ENCODE measurements at places on chromosomes 6 and 20.
A peak's percentile ranks its signal among the peaks of the same experiment; 100 is the strongest.

DNA sequence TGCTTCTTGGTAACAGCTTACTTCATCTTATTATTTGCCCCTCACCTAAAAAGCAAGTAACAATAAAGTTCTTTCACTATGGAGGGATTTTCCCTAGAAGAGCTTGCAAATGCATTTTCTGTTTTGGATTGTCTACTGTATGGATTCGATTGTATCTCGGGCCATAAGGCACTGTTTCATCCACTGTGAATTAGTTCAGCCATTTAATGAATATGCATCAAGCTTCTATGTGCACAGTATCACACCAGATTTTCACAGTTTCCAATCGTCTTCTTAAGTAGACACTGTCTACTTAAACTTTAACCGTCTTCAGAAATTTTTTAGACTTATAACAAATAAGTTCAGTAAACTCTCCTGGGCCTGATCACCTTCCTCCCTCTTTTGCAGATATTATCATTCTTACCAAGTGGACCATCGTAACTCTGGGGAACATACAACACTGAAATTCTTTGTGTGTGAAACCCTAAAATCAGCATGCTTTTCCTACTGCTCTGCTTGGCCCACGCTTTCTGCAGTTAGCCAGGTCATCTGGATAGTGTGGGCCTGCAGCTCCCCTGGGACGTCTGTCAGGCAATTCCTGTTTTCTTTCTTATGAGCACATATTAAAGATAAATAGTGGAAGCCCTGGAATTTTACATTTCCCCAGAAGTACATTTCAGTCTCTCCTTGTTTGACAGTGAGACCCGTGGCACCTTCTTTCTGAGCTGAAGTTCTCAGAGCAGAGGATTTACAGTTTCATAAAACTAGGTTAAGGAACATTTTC lies 136.5 kb upstream of the PDE10A start:
- DNase-seq, result no peak

- DNase-seq, result no peak
Measured at GRCh38 chr20:63495167-63495720, 3.6 kb downstream of the EEF1A2 start.

DNA sequence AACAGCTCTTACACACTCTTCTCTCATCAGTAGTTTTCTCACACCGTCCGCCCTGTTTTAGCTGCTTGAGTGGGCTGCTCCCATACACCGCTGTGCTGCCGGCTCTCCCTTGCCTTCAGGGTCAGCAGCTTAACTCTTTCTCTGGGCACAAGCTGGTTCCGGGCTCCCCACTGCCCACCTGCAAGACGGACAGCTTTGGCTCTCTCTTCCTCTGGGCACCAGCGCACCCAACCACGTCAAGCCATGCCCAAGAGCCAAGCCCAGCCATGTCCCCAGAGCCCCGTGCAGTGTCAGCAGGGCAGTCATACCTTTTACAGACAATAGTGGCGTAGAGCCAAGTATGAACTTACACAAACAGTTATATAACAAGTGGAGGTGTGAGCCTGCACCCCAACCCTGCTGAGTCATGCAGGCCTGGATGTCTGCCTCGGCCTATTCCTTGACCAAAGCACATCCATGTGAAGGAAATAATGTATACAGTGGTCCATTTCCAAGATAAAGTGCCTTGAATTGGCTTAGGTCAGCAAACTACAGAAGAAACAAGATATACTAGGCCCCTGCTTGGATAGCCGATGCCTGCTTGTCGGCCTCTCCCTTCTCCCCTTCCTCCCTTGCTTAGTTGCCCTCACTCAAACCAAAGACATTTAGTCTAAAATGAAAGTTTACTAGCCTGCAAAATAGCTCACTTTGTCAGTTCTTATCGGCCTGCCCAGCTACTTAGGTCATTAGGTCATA lies 89.3 kb downstream of the JPH2 start:
- DNase-seq, result no peak

- no peak for DNase-seq
Measured at GRCh38 chr6:82371799-82372546, 8.4 kb downstream of the TPBG start.

DNA sequence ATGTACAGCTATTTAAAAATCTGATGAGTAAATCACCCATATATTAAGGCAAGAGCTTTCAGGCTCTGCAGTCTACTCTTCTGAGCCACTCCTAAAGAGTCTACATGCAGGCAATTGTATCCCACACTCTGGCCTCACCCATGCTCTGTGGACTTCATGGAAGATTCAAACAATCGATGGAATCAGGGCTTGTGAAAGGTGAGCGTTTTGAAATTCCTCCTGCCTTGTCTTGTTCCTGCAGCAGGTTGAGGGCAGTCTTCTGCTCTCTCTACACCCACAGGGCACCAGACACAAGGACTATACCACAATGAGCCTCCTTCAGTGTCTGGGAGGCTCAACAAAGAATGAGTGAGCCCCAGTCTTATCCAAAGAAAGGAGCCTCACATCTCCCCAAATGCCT lies 51.1 kb downstream of the TBC1D7 start:
- no peak for DNase-seq

- no peak for DNase-seq
Measured at GRCh38 chr6:96792561-96793190, 44.6 kb downstream of the GPR63 start.

DNA sequence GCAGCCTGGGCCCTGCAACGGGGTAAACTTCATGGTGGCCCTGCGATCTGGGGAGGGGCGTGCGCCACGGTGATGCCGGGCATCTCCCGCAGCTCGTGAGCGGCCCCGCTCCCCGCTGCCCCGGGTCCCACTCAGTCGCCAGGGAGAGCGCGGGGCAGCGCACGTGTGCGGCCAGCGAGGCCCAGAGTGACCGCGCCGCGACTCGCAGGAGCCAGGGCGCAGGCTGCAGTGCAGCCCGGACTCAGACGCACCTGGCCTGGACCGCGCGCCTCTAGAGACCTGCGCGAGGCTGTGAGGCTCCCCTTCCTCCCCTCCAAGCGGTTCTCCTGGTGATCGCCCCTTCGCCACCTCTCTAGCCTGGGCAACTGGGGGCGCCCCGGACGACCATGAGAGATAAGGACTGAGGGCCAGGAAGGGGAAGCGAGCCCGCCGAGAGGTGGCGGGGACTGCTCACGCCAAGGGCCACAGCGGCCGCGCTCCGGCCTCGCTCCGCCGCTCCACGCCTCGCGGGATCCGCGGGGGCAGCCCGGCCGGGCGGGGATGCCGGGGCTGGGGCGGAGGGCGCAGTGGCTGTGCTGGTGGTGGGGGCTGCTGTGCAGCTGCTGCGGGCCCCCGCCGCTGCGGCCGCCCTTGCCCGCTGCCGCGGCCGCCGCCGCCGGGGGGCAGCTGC lies 652 bp downstream of the BMP6 start:
- no peak for DNase-seq

DNA sequence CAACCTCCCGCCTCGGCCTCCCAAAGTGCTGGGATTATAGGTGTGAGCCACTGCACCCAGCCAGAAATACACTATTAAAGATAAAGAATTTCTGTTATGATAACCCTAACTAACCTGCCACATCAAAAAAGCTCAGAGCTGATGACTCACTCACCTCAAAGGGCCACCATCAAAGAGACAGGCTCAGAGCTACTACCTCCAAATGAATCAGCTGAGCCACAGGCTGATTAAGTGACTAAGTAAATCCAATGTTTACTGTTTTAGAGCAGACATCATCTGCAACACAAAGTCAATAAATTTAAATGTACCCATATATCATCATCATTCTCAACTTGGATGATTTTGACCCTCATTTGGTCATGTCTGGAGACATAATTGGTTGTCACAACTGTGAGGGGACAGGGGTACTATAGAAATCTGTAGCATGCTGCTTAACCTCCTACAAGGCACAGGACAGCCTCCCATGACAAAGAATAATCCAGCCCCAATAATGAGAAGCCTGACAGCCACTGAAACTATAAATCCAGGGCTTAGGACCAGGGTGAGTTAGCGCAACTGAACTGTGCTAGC lies 106.5 kb downstream of the ATP9A start:
- DNase-seq, result peak; percentile 41

GRCh38 chr6:124203812-124204167 lies 400.1 kb downstream of the NKAIN2 start:
- no peak for DNase-seq

DNA sequence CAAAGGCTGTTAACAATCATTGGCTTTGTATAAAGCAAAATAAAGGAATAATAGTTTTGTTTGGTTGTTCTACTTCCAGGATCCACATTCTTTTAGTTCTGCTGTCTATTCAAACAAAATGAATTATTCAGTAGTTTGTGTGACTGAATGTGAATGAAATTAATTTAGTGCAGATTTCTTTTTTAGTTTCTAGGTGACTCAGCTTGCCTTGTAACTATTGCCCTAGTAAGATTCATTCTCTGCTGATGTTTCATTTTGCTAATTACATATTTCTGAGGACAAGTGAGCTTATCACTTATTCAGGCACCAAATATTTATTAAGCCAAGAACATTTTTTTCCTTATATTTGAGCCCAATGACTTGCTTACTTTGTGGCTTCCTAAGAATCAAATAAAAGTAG lies 46.5 kb upstream of the RIPOR2 start:
- DNase-seq, result no peak
